Stimulated activated CD4-positive, alpha-beta T cell treated with anti-CD3 and anti-CD28 coated beads, Interleukin-1b, Interleukin-23, amount 100 ng/mL, for 1 hour (primary cell): ENCODE measurements at places on chromosomes 6 and 20.

DNA sequence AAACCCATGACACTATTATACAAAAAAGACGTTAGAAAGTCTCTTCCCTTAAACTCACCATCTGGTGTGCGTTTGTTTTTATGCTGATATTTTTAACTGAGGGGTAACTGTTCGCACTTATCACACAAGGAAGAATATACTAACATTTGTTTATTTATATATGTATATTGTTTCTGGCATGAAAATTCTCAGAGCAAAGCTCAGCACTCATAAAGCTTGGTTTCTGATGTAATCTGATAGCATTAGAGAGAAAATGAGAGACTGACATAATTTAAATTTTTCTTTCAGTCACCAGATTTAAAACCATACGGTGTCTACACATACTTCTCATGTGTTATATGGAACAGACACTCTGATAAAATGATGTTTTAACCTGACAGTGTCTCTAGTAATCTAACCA lies 6.9 kb downstream of the BLOC1S5 start:
- no peak for DNase-seq

- DNase-seq = no peak
Measured at GRCh38 chr6:52373151-52373690, 11.3 kb downstream of the PAQR8 start.

DNA sequence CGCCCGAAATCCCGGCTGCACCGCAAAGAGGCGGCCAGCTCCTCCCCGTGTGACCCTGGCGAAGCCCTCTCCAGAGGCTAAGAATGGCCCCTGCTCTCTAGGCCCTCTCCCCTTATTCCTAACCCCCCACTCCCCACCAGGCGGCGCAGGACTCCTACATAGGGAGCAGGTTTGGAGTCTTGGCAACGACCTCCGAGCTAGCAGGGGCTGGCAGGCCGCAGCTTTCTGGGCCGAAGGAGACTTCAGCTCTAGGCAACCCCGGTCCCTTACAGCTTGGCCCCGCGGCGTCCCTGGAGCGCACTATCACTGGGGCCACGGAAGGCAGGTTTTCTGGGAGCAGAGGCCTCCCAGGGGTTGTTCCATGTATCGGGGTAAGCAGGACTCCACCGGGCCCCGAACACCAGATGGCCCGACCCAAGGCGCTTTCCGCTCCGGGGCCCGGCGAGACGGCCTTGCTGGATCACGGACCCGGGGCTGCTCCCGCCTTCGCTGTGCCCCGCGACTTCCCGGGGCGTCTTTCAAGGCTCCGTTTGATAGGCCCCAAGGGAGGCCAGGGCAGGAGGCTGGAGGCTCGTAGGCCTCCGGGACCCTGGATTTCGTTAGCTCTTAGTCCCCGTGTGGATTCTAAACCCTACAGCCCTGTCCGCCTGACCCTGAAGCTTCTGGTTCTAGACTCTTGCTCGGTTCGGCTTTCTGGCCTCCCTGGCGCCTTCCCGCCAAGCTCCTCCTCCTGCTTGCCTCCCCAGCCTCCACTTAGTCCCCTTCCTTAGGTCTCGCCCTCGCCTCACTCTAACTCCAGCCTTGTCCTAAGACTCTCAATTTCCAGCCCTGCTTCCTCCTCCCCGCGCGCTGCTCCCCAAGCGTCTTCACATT lies 1.9 kb downstream of the SLC32A1 start:
- DNase-seq = no peak

DNA sequence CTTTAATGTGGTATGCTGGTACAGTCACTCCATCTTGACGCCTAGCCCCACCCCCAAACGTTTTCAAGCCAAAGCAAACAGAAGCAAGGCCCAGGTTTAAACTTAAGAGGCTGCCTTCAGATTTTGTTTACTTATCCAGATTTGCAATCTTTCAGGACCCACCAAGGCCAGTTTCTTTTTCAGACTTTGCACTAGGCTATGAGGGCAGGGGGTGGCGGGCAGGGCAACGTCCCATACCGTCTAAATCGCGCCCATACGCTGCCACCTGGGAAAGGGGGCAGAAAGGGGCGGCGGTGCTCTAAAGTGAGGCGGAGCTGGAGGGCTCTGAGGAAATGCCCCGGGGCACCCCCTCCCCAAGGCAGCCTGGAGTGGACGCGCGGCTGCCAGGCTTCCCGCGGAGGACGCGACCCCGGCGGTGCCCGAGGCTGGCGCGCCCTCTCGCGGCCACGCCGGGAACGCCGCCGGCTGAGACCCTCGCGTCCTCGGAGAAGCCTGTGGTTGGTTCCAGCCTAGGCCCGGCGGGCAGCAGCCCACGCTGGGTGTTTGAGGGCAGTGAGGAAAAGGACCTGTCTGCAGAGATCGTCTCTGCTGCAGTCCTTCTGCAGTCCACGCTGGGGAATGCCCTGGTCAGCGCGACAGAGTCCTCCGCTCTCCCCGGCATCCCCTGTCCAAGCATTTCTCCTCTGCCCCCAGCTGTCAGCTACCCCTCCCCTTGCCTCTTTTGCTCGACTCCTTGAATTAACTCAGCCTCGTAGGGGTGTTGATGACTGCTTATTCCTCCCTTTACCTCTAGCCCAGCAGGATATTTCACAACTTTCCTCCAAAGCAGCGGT lies 129.2 kb upstream of the PRND start:
- DNase-seq = no peak

GRCh38 chr6:85368631-85369030 lies 81.3 kb upstream of the NT5E start:
- DNase-seq = no peak

DNA sequence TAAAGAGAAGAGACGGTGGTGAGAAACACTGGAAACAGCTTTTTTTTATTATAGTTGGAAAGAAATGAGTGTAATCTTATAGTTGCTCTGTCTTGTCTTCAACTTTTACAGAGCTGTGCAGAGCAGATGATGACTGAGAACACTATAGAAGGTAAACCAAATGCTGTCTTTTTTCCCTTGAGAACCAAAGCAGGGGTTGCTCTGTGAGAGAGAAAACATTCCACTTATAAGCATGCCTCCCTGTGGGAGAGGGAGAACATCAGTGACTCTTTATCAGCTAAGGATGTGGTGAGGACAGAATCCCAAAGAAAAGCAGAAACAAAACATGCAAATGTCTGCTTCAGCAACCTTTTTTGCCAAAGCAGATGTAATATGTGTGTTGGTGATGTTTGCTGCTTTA lies 179.3 kb upstream of the HDDC2 start:
- no peak for DNase-seq

DNA sequence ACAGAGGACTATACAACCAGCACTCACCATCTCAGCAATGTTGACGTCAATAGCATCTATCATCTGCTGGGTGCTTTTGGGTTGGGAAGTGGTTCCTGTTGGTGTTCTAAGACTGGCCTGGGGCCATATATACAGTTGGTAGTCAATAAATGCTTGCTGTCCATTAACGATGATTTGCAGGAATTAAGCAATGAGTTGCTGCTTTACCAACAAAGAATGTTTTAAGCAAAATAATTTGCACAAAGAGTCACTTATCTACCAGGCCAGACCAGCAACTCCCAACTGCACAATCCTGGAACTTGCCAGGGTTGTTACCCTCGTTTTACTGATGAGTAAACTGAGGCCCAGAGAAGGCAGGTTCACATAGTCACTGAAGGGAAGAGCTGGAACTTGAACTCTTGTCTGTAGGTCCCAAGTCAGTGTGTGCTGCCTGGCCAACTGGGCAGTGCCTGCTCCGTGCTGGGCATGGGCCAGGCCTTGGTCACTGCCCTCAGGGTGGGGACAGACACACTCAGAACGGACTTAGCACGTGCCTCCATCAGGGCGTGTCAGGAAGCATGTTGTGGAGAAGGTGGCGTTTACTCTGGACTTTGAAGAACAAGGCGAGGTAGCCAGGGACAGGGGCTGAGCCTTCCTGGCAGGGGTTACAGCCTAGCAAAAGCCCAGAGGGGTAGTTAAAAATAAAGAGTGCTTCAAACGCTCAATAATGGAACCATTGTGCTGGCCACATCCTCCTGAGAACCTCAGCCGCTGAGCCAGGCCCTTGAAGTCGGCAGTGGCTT lies 2.5 kb upstream of the SRC start:
- no peak for DNase-seq

GRCh38 chr20:57335392-57335791 lies 5.8 kb downstream of the SPO11 start:
- DNase-seq = no peak

- no peak for DNase-seq
Measured at GRCh38 chr6:134819236-134819635, 130.7 kb downstream of the ALDH8A1 start.
